ENCODE measurements at places on chromosomes 2 and 18.

- no peak for DNase-seq
These were observed 30.3 kb downstream of the SPOPL start for GRCh38 chr2:138531913-138532312.

GRCh38 chr2:120526047-120526562 is 180.2 kb downstream of the INHBB start:
- DNase-seq = no peak

GRCh38 chr18:74870950-74871349 is 273.3 kb downstream of the ZNF407 start:
- no peak for DNase-seq

- DNase-seq = no peak
These were observed 862.3 kb downstream of the SUCLG1 start for GRCh38 chr2:83596592-83597282.

DNA sequence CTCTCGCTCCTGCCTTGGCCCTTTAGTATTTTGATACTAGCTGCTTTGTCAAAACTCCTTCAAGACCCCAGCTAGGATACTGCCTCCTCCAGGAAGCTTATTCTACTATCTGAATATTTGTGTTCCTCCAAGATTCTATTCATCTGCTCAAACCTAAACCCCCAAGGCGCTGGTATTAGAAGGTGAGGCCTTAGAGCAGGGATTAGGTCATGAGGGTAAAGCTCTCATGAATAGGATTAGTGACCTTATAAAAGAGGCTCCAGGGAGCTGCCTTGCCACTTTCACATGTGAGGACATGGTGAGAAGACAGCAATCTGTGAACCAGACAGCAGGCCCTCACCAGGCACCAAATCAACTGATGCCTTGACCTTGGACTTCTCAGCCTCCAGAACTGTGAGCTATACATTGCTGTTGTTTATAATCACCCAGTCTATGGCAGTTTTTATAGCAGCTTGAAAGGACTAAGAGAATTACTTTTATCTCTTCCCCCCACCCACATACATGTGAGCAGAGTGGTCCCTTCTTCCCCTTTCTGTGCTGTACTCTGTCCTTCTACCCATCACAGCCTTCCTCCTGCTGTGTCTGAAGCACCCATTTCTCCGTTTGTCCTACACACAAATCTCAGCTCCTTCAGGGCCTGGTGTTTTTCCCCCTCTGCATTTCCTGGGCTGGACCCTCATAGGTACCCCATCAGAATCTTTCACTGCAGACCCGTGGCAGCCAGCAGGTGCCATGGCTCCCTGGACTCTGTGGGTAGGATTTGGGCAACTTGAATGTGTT is 54.5 kb downstream of the HS1BP3 start:
- DNase-seq = no peak

DNA sequence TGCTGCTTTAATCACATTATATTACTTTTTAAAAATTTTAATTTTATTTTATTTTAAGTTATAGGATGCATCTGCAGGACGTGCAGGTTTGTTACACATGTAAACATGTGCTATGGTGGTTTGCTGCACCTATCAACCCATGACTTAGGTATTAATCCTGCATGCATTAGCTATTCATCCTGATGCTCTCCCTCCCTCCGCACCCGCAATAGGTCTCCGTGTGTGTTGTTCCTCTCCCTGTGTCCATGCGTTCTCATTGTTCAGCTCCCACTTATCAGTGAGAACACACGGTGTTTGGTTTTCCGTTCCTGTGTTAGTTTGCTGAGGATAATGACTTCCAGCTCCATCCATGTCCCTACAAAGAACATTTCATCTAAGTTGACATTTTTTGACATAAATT is 283.2 kb downstream of the CYRIA start:
- DNase-seq = no peak

DNA sequence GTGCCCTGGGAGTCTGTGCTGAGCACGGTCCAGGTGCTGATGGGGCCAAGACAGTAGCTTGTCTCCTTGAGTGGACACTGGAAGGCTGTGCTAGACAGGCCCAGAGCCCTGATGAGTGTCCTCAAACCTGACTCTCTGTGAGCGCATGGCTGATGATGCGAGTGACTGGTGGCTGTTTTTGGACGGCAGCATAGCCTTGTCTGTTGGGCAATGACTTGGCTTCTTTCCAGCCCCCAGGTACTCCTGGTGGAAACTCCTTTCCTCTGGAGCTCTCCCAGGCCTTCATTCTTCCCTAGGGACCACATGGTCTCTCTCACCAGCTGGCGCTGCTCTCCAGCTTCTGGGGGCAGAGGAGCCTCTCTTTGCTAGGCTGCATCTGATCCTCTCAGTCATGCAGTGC is 207.6 kb upstream of the SMIM21 start:
- DNase-seq = no peak

DNA sequence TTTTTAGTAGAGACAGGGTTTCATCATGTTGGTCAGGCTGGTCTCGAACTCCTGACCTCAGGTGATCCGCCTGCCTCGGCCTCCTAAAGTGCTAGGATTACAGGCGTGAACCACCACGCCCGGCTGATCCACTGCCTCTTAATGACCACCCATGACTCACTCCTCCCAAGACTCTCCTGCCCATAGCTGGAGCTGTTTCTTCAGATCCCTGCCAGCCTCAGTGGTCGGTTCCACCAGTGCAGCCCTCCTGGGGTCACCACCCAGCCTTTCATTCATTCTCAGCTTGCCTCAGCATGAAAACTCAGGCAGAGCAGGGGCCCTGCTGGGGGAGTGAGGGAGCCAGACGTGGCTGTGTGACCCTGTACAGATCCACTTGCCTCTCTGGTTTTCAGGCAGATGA is 12.5 kb downstream of the KCNIP3 start:
- DNase-seq = no peak
